ENCODE measurements at places on chromosomes 1 and 21.

GRCh38 chr1:33146003-33146402 lies 35.8 kb downstream of the TRIM62 start:
- no peak for DNase-seq

DNA sequence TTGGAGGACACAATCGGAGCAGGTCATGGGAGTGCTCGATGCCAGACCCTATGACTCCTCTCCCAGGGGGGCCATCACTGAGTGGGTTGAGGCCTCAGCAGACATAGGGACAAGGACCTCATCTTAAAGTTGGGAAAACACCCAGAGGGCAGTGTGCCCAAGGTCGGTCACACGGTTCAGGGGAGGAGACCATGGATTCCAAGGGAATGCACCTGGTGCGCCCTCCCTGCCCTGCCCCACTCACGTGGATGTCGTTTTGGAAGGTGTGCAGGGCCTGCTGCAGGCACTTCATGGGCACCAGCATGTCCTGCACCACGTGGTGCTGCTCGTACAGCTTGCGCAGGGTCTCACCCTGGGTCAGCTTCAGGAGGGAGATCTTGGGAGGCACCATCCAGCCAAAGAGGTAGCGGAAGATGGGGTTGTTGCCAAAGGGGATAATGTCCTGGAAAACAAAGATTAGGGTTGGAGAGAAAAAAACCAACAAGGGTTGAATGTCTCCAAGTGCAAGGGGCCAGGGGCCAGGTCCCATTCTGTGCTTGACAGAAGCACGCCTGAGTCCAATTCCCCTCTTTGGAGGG lies 33.1 kb downstream of the DHCR24 start:
- DNase-seq = no peak

DNA sequence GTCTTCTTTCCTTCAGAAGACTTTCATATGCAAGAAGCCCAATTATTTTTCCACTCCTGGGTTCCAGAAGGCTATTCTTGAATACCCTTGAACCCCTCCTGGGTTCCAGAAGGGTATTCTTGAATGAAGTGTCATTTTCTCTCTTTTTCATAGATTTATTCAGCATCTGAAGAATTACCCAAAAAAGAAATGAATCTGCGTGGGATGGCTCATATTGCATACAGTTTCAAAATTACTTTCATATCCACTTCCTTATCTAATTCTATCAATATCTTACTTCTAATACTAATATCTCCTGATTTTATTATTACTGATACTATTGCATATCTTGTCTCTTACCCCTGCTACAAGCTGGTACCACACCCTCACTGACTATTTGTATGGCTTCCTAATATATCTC lies 22.6 kb upstream of the RABGAP1L start:
- no peak for DNase-seq

DNA sequence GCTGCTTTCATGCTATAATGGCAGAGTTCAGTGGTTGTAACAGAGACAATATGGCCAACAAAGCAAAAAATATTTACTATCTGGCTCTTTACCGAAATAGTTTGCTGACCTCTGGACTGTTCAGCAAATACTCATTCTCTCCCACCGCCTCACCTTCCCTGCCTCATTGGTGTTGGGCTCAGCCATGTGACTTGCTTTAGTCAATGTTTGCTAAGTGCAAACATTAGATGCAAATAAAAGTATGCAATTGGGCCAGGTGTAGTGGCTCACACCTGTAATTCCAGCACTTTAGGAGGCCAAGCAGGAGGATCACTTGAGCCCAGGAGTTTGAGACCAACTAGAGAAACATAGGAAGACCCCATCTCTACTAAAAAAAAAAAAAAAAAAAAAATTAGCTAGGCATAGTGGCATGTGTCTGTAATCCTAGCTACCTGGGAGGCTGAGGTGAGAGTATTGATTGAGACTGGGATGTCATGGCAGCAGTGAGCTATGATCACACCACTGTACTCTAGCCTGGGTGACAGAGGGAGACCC lies 55.1 kb downstream of the RPL5 start:
- DNase-seq = no peak

DNA sequence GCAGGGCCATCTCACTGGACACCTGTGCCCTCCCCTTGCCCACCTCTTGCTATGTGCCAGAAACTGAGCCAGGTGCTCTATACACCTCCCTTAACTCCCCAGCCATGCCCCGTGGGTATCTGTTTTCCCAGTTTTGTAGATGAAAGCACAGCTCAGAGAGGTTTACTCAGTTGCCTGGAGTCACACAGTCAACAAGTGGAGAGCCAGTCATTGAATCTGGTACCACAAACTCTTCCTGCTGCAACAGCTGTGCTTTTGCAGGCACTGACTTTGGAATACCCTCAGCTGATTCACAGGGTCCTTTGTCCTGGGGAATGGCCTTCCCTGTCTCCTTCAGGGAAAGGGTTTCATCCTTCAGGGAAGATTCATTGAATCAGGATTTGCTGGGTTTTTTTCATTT lies 22.1 kb downstream of the PAX7 start:
- DNase-seq = no peak

DNA sequence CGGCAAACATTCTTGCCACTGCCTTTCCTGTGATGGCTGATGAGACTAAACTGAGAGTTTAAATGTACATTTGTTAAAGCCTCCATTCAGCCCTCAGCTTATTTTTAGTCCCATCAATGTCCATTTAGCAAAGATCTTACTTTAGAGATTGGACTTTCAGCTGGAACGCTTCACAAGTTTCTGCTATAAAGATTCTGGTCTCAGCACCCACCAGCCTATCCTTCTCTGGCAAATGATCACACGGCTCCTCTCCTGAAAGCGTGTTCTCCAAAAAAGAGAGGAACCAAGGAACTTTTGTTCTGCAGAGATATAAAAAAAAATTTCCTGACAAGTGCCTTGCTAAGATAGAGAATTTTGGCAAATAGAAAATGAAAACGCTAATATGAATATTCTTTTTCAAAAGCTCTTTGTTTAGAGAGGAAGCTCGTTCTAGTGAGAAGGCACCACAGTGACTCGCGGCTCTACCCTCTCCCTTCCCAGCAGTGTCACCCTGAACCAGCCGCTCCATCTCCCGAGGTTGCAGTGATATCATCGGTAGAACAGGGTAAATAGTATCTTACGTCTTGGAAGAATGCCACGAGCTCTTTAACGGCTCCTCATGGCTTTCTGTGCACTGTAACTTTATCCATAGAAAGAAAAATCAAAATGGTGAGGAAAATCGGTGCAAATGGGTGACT lies 200.2 kb downstream of the APP start:
- no peak for DNase-seq

DNA sequence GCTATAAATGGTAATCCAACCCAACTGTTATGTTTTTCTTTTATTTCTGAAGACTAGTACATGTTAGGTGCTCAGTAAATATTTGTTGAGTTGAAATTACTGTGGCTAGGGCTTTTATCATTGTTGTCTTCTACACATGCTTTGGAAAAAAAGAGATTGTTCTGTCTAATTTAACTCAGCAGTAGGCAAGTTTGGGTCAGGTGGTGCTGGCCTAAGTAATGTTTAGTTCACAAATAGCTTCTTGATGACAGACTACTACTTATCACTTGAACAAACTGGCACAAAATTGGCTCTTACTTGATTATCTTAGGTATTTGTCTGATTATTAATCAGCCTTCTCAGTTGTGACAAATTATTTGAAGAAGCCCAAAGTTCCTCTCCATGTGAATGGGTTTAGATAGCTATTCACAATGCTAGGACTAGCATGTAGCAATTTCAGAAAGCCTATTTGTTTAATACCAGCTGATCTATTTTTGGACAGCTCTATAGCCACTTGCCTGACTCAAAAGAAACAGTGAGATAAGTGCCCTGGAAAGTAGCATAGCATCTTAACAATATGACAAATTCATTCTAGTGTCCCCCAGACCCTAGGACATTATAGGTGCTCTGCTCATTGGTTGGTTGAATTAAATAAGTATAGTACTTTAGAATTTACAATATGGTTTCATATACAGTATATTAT lies 32.6 kb downstream of the TMEM200B start:
- DNase-seq = no peak

- peak; percentile 24 for DNase-seq
Measured at GRCh38 chr1:221263831-221264767, 384.9 kb downstream of the HLX start.

DNA sequence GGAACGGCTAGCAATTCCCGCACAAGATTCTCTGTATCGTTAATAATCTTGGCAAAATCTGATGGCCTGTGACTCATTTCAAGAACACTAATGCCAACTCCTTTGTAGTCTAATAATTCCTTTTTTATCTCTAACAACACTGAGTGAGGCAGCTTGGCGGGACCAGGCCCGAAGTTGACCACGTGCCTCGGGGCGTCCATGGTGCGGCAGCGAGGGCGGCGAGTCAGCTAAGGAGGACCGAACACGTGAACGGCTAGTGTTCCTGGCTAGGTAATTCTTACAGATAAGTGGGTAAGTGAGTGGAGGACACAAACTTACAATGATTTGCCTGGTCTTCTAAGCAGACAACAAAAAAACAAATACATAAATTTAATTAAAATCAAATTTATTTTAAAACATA lies 49.3 kb upstream of the ADGRL4 start:
- no peak for DNase-seq
